Melanocyte of skin (primary cell): ENCODE measurements at places on chromosomes 11 and 22. TPM values are rescaled to one million over a fixed set of nuclear protein-coding genes. Genes with fewer than 3 reads are reported as not detected.

The PTPN5 gene
- total RNA-seq, result not detected in 2 replicates

The ESAM gene
- under 0.01 TPM in 1 of 2 replicates, not detected in the other for total RNA-seq

The HEPN1 gene
- total RNA-seq, result not detected in 2 replicates

The CASP5 gene
- total RNA-seq, result not detected in 2 replicates

The GPHA2 gene
- total RNA-seq, result not detected in 2 replicates

The MS4A1 gene
- total RNA-seq, result not detected in 2 replicates

The SERPIND1 gene
- under 0.01 TPM in 1 of 2 replicates, not detected in the other for total RNA-seq

The LRRC32 gene
- total RNA-seq, result 3.2 and 4.7 TPM in 2 replicates

The MUC5AC gene
- not detected in 2 replicates for total RNA-seq

The NTM gene
- 7.9 and 12.0 TPM in 2 replicates for total RNA-seq

The ANO1 gene
- not detected in 2 replicates for total RNA-seq

The PHLDB1 gene
- 32.0 and 68.0 TPM in 2 replicates for total RNA-seq

The KDM4E gene
- total RNA-seq, result not detected in 2 replicates

The FERMT3 gene
- total RNA-seq, result 13.4 and 31.6 TPM in 2 replicates

The OR51A7 gene
- total RNA-seq, result not detected in 2 replicates

The LSP1 gene
- total RNA-seq, result not detected in 2 replicates

The MALAT1 gene
- total RNA-seq, result 3,281 and 4,810 TPM in 2 replicates

The DCDC1 gene
- total RNA-seq, result under 0.01 TPM in 2 replicates

The C11orf87 gene
- total RNA-seq, result not detected in 2 replicates

The TTC36 gene
- 0.34 and 0.36 TPM in 2 replicates for total RNA-seq

The SLC22A12 gene
- total RNA-seq, result not detected in 2 replicates

The SPI1 gene
- total RNA-seq, result not detected in 2 replicates

The OR6T1 gene
- not detected in 2 replicates for total RNA-seq

The RIMBP3B gene
- 0.31 TPM in 1 of 2 replicates, not detected in the other for total RNA-seq

The SAA4 gene
- total RNA-seq, result not detected in 2 replicates

The ACR gene
- total RNA-seq, result 0.36 TPM in 1 of 2 replicates, not detected in the other

The APLNR gene
- not detected in 2 replicates for total RNA-seq

The SHANK2 gene
- total RNA-seq, result under 0.01 and 0.15 TPM in 2 replicates

The OR4S1 gene
- not detected in 2 replicates for total RNA-seq

The ANO5 gene
- total RNA-seq, result 10.3 and 13.3 TPM in 2 replicates

The MMP8 gene
- 22.7 and 37.3 TPM in 2 replicates for total RNA-seq

The TAGLN gene
- 16.0 and 35.3 TPM in 2 replicates for total RNA-seq

The KDM4F gene
- not detected in 2 replicates for total RNA-seq

The HOATZ gene
- not detected in 2 replicates for total RNA-seq

The RASSF10 gene
- under 0.01 TPM in 1 of 2 replicates, not detected in the other for total RNA-seq

The PHOX2A gene
- not detected in 2 replicates for total RNA-seq

The TSPO gene
- total RNA-seq, result 235 and 263 TPM in 2 replicates

The DENND6B gene
- total RNA-seq, result 2.5 and 2.8 TPM in 2 replicates

The OPCML gene
- total RNA-seq, result not detected in 2 replicates

The OSBPL5 gene
- 62.6 and 62.9 TPM in 2 replicates for total RNA-seq

The DLG2 gene
- 1.7 and 1.8 TPM in 2 replicates for total RNA-seq

The OR9I1 gene
- total RNA-seq, result not detected in 2 replicates

The RIBC2 gene
- 3.7 and 4.5 TPM in 2 replicates for total RNA-seq

The GRAMD1B gene
- 18.3 and 25.6 TPM in 2 replicates for total RNA-seq

The CBLIF gene
- not detected in 2 replicates for total RNA-seq
